ENCODE measurements at places on chromosomes 4 and X.

DNA sequence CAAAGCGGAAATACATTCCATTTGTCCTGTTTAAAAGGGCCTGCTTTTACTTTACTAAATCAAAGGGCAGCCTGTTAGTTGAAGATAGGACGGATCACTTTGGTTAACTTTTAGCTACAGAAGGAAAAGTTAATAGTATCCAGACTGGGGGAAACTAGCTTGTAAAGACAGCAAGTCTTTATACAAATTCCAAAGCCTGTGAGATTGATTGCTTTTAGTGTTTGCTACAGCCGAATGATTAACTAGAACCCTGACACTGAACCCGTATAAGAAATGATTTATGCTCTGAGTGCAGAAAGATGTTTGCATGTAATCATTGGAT, 93.4 kb downstream of the FRAS1 start:
- no peak for DNase-seq

GRCh38 chr4:31682796-31683195, 962.6 kb downstream of the PCDH7 start:
- no peak for DNase-seq

DNA sequence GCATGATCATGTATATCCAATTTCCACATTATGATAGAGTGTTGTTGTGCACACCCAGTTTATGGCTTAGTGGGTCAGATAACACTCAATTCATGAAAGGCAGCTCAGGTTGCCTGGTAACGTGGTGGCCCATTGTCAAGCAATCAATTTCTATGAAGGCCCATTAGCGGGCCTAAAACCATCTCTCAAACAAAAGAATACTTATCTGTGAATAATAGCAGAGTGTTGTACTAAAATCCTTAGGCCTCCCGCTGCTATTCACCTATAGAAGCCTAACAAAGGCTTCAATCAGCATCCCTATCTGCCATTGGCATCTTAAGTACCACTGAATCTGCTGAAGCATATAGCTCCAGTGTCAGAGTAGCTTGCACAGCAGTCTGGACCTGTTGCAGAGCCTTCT, 849.6 kb upstream of the POU3F4 start:
- no peak for DNase-seq

DNA sequence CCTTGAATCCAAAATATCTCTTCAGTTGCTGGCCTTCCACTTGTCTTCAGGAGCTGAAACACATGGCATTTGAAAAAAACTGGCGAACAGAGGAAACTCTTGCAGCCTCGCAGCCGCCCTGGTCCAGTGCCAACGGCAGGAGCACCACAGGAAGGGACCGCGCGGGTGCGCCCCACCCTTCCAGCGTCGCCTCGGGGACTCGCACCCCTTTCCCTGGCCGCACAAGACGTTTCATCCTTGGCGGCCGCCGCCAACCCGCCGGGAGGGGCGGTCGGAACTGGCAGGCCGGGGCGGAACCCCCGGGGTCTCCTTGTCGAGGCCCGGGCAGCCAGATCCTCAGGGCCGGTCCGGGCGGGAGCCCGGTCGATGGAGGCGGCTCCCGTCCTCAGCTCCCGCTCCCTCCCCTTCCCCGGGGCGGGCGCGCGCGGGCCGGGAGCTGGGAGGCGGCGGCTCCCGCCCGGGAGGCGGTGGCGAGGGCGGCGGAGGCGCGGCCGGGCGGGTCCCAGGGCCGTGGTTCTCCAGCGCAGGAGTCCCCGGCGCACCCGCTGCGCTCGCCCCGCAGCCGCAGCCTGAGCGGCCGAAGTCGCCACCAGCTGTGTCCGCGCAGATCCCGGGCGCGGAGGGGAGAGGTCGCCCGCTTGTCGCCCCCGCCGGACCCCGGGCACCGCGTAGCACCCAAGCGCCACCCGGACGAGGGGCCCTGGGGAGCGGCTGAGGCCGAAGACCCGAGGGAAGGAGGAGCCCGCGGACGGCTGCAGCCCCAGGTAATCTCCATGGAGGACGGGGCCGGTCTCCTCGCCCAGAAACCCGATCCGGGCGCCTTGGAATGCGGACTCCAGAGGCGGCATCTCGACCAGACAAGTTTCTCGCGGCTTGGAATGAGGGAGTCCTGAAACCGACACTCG, 886 bp upstream of the NDST3 start:
- DNase-seq, result no peak

- DNase-seq, result no peak
These were observed 115.8 kb upstream of the SHISA3 start for GRCh38 chr4:42281324-42282020.

- no peak for DNase-seq
These were observed 125.5 kb upstream of the DCLK2 start for GRCh38 chr4:149952716-149953115.
